ENCODE measurements at places on chromosomes 4 and X.

DNA sequence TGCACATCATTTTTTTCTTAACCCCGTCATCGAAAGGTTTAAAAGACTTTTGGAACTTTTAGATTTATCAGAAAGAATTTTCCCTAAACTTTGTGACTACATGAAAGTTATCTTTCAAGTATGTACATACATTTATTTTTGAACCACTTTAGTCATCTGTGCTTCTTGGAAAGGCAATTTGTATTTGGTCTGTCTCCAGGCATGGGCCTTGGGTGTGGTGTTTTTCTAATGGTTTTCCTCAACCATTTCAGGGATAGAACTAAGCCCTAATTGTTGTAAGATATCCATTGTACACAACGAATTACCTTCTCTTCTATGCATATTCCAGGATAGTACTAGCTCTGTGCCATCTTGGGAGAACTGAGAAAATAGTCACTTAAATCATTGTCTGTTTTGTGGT, 191.5 kb upstream of the RPL34 start:
- DNase-seq, result no peak

- DNase-seq, result no peak
Measured at GRCh38 chr4:76569225-76569624, 134.2 kb downstream of the SHROOM3 start.

- DNase-seq, result no peak
Measured at GRCh38 chrX:20270562-20270890, 3.8 kb upstream of the RPS6KA3 start.

DNA sequence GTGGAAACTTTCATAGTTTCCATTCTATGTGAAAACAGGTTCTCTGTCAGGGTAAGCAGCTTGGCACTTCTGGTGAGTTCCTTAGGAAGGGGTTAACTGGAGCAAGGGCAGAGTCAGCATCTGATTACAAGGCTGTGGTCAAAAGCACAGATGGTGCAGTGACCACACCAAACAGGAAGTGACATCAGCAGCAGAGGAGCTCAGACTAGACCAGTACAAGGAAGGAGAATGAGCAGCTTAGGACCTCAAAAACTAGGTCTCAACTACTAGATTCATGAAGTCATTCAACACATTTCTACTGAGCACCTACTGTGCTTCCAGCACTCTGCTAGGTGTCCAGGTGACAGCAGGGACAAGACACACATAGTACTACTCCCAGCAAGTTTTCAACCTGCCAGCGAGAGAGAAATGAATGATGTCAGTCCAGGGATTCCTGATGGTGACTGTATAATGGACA, 130.2 kb downstream of the AMELX start:
- no peak for DNase-seq

DNA sequence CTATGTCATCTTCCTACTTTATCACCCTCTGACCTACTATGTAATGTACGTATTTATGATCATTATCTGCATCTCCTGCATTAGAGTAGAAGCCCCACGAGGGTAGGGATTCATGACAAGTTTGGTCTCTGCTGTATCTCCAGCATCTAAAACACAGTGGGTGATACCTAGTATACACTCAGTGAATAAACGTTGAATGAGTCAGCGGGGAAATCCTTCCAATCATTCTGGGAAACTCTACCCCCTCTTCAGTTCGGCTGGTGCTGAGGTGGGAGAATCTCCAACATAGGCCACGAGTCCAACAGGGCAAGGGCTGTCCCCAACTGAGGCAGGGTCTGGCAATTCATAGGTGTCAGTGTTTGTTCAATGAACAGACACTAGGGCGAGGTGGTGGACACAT, 74.4 kb upstream of the EFNB1 start:
- DNase-seq, result no peak

- no peak for DNase-seq
Measured at GRCh38 chrX:15930585-15930984, 76.0 kb upstream of the AP1S2 start.

DNA sequence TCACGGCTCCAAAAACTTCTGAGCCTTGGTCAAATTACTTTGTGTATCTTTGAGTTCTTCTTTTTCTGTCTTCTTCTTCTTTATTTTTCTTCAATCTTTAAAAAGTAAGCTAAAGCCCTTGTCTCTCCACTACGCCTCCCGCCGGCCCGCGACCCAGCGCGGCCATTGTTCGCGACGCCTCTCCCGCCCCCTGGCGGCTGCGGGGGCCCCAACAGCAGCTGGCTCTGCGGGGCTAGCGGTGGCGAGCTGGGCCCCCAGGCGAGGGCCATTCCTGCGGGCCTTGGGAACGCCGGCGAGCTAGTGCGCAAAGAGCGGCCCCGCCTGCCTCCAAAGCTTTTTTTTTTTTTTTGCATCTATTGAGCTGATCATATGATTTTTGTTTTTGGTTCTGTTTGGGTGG, 119.1 kb downstream of the TGIF2LX start:
- DNase-seq, result no peak

- DNase-seq, result no peak
Measured at GRCh38 chrX:1491851-1492349, 39.2 kb upstream of the ASMTL start.

GRCh38 chr4:171794528-171794927, 18.7 kb upstream of the GALNTL6 start:
- no peak for DNase-seq

GRCh38 chr4:48914311-48914710, 7.7 kb upstream of the OCIAD2 start:
- DNase-seq, result no peak

DNA sequence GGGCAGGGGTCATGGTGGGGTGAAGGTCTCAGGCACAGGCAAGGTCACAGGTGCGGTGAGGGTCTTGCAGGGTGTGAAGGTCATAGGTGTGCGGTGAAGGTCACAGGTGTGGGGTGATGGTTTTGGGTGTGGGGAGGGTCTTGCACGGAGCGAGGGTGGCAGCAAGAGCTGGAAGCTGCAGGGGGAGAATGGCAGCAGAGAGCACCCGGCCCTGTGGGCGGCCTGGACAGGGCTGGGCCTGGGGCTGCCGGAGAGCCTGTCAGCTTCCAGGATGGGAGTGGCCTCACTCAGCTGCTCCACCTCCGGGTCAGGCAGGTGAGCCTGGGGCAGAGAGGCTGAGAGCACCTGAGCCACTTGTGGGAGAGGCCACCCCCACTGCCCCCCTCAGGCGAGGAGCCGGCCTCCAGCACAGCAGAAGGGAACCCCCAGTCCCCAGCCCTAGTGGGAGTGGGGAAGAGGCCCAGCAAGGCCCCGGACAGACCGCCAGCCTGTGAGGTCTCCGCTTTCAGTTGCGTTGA, 1.5 kb downstream of the MSANTD1 start:
- DNase-seq, result no peak

- no peak for DNase-seq
Measured at GRCh38 chr4:133891011-133891410, 310.6 kb downstream of the PABPC4L start.

DNA sequence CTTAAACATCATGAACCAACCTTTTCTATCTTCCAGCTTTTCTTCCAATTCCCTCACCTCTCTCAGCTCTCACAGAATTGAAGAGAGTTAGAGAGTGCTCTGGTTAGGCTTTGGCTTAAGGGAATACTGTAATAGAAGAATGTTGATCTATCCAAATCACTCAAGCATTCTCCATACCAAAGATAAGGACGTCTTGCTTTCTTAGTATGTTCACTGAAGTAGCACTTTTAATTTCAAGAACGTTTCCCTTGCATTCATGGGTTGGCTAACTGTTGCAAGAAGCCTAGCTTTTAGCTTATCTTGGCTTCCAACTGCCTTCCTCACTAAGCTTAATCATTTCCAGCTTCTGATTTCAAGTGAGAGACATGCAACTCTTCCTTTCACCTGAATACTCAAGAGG, 43.2 kb downstream of the FANCB start:
- DNase-seq, result no peak

- no peak for DNase-seq
Measured at GRCh38 chr4:152626790-152627189, 53.0 kb downstream of the TMEM154 start.

- no peak for DNase-seq
Measured at GRCh38 chr4:83281307-83281706, 3.3 kb downstream of the COQ2 start.

DNA sequence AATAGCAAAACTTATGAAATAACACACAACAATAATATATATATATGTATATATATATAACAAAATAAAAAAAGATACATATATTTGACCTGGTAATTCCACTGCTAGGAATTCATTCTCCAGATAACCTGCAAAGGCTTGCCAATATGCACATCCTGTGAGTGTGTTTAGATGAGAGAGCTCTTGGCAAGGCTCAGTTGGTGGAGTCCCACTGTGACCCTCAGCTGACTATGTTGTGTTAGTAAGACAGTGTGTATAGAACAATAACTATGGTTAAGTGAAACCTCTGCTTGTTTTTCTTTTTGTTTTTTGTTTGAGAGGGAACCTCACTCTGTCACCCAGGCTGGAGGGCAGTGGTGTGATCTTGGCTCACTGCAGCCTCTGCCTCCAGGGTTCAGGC, 39.5 kb upstream of the RBMX start:
- DNase-seq, result no peak
